Esophagus squamous epithelium (tissue), 5 donors: ENCODE measurements at places on chromosomes 16 and 17.

DNA sequence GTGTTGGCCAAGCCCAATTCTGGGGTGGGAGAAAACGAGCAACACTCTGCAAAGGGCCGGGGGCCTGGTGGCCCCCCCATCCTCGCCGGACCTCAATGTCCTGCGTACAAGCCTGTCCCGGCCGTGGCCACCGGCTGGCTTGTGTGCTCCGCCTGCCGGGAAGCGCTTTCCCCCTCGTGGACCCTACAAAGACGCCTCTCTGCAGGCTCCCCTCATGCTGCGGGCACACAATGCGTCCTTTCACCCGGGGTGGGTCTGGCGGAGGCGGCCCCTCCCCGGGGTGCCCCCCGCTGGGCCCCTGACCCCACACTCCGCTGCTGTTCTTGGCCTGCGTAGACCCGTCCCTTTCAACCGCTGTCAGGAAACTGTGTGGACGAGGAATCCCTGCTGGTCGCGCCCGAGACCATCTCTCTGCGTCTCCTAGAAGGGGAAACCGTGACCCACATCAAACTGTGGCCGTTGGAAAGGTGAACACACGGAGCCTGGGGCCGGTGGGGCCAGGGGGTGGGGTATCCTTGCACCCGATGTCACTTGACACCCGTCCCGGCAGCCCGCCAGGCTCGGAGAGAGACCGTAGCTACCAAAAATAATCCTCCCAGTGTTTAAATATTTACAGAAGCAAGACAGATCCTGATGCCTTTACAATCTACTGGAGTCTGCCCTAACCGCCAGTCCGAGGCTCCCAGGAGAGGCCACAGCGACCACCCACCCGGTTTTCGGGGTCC, 43.6 kb downstream of the TBC1D16 start:
- no peak for DNase-seq

DNA sequence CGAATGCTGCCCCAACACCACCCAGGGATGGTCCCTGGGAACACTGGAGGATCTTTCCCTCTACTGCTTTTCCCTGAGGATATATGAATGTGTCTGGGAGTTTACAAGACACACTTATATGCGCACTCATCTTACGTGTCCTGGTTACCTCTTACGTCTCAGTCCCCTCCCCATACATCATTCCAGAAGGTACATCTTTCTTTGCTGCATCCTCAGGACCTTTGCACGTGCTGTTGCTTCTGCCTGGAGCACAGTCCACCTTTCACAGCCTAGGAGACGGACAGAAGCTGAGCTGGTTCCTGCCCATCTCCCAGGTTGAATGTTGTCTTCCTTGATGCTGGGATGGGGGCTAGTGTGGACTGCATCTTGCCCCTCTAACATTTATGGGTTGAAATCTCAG, 153.0 kb upstream of the FOXF1 start:
- DNase-seq, result no peak

DNA sequence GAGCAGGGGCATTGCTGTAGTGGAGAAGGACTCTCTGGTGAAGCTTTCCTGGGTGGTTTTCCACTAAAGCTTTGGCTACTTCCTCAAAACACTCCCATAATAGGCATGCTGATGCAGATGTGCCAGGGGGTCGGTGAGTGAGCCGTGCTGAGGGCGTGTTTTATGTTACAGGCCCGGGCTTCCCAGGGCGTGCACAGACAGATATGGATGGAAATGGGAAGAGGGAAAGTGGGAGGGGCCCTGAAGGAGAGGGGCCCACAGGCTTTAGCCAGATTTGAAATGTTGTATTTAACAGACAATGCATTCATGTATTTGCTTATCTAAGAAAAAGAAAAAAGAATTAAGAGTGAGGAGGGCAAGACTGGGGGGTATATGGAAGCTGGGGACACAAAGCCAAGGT, 56.3 kb downstream of the IL21R start:
- no peak for DNase-seq

DNA sequence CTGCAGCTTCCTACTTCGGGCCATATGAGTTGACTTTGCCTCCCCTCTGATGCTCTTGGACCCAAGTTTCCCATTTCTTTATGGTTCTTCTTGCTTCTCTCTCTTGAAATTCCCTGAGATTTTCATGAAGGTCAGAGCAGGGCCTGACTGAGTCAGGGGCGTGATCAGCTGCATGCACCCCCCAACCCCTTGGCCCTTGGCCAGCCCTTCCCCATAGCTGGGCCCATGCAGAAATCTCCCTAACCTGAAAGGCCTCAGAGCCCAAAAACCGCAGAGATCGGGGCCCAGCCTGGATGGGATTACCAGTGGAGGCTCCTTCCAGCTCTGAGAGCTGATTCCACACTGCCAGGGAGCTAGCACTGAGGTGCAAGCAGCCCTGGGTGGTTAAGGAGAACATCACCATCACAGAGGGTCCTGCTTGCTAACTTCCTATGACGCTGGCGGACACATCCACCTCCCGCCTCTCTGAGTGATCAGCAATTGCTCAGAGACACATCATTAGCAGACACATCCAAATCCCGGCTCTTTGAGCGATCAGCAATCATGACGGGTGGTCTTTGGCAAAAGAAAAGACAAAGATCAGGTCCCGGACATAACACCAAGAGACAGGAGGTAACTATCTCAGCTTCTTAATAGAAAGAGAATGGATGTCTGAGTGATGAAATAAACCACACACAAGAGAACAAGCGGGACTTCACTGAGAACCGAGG, 161.5 kb downstream of the C16orf78 start:
- no peak for DNase-seq

DNA sequence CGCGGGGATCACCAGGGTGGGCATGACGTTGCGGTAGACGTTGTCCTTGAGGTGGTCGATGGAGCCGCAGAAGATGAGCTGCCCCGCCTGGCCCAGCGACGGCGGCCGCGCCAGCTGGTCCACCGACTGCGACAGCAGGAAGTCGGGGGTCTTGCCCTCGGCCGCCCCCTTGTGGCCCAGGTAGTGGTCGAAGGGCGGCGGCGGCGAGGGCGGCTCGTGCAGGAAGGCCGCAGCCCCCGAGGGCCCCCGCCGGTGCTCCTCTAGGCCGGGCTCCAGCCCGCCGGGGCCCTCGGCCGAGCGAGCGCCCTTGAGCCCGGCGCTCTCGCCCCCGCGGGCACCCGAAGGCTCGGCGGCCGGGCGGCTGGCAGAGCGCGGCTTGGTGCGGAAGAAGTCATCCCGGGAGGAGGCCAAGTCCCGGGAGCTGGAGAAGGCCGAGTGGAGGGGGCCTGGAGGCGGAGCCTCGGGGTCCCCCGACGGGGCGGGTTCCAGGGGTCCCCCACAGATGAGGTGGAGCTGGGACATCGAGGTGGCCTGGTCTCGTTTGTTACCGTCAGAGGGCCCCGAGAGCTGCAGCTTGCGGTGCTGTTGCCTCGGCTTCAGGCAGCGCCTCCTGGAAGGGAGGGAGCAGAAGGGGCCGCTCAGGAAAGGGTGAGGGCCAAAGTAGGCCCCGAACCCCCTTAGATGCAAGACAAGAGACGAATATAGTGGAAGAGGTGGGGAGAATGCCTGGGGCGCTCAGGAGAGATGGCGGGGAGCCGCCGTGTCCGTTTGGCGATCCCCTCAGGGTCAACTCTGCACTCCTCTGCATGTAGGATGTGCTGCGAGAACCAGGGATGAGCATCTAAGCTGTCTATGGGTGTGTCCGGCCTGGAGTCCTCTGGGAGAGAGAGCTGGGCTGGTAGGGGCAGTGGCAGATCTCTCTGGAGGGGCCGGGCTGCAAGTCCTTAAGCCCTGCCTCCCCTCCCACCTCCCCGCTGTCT, 8.8 kb downstream of the FAM171A2 start:
- DNase-seq, result no peak

DNA sequence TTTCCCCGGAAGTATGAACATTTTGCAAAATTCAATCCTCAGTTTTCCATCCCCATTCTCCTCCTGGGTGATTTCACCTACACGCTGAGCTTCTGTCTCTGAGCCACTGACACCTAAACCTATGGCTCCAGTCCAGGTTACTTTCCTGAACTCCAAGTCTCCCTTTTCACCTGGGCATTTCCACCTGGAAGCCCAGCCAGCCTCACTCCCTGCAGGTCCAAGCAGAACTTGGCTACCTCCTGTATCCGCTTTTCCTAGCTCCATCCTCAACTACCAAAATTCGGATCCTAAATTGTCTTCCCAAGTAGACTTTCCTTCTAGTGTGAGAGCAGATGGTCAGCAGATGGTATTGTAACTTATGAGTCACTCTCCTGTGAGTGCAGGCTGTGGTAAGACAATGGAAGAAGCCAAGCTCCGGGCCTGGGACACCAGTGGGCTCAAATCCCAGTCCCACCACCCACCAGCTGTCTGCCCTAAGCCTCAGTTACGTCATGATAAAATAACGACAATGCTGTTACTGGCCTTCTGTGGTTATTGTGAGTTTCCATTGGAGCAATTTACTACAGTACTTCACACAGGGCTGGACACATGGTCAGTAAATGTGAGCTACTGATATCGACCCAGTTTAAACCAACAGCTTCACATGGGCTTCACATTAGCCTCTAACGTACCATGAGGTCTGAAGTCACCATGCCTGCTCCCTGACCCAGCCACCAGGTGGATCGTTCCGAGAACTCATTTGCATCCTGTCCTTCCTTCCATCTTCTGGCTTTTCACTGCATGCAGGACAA, 33.3 kb downstream of the PECAM1 start:
- no peak for DNase-seq

DNA sequence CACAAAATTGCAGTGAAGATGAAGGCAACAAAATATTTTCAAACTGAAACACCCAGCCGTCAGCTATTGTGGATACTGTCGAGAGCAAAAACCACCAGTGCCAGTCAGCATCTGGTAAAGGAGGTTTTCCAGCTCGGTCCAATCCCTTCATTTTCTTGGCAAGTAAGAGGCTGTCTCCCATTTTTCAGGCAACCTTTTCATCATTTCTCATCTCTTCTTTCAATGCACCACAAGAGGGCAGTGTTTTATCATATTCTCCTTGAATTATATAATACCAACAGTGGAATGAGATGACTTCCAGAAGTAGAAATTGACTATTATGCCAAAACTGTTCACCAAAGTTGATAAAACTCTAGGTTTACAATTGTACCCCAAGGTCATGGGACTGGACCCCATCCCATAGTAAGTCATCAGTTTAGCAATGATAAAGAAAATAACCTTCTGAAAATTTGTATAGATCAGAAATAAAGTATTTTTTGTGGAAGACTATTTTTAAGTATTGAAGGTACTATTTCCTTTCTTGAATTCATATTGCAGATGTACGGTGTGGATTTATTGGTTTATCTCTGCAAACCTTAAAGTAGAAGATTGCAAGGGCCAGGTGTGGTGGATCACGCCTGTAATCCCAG, 16.8 kb downstream of the NQO1 start:
- no peak for DNase-seq

- no peak for DNase-seq
Observed at GRCh38 chr17:6498901-6499540, 54.8 kb downstream of the PIMREG start.

- DNase-seq, result no peak
Observed at GRCh38 chr17:81902023-81902652, at the start of gene NPB. Gene NPB, plus strand, starts transcription at chr17:81902238. Its CDS starts 40 bp downstream, at chr17:81902278.

DNA sequence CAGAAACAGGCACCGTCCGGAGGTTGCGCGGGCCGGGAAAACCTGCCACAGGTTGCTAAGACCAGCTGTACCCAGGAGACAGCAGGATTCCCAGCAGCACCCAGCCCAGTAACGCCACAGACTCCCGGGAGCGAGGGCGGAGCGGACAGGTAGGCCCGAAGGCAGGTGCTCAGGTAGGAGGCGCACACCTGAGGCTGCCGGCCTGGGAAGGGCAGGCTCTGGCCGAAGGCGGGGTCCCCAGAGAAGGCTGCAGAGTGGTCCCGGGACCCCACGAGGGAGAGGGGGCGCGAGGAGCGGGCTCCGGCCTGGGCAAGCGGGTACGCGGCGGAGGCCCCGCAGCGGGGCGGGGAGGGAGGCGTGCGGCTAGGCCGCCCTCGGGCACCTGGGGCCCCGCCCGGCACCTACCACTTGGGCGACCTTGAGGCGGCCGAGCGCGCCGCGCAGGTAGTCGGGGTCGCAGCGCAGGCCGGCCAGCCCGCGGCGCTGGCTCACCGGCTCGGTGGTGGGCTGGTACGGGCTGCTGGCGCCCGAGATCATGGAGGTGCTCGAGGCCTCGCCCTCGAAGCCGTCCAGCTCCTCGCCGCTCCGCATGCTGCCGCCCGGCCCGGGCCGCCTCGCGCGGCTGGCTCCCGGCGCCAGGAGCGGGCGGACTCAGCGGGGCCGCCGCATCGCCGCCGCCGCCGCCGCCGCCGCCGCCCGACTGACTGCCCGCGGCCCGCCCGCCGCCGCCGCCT, 441 bp downstream of the CMTM4 start:
- no peak for DNase-seq

DNA sequence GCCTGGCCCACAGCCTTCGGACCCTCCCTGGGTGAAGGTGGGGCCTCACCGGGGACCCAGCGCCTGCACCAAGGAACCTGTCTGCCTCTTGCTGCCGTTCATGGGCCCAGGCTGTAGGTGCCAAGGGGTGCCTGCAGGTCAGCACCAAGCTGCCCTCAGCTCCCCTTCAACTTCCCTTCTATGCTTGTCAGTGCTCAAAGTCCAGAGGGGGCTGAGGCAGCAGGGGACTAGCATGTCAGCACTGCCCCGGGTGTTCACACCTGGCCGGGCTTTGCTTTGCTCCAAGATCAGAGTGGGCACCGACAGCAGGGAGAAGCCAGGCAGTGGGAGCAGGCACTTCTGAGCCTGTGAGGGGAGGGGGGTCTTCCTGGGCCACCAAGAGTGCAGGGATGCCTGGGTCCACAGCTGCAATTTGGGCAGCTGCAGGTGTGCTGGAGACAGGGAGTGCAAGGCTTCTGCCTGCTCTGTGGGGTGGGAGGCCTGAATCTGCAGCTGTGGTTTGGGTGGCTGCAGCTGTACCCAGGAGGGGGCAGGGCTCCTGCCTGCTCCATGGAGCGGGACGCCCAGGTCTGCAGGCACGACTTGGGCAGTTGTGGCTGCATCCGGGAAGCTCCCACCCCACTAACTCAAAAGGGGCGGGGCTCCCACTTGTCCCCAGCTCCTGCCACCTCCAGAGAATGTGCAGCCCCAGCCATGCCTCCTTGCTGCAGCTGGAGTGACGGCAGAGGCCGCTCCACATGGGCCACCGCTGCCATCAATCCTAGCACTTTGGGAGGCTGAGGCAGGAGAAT, 27.6 kb upstream of the PRM1 start:
- DNase-seq, result no peak

DNA sequence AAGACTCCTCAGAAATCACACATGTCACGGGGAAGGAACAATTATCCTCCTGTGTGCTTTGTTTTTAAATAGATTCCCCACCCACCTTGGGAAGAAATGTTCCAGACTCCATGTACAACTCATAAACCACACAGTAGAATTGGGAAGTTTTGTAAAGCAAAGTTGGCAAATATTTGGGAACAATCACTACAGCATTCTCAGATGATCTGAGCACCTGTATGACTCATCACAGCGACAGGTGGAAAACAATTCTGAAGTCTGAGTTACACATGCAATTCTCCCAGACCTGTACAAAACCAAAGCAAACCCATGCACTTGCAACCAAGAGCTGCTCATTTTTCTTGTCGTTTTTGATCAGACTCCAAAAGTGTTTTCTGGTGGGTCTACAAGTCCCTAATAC, 14.4 kb upstream of the MYLK3 start:
- no peak for DNase-seq

- no peak for DNase-seq
Observed at GRCh38 chr16:9607515-9608230, 516.2 kb downstream of the HAPSTR1 start.
